ENCODE measurements at places on chromosomes 6 and 20.

DNA sequence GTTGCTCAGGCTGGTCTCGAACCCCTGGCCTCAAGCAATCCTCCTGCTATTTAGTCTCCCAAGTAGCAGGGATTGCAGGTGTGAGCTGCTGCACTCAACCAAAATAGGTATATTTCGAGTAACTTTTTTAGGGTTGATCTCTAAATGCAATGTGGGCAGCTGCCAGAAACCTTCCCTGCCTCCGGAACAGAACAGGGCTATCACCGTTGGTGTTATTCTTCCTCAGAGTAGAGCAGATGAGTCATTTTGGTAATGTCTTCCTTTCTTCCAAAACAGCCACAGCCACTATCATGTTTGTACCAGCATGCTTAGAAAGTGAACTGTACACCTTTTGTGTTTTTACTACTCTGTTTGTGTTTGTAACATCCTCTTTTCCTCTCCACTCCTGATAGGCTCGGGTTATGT, 44.1 kb downstream of the SNX9 start:
- no peak for DNase-seq

- DNase-seq = no peak
Measured at GRCh38 chr20:2654384-2654822, 2.0 kb downstream of the NOP56 start.

GRCh38 chr6:131013495-131013894, 49.5 kb downstream of the EPB41L2 start:
- peak; percentile 30 for DNase-seq

DNA sequence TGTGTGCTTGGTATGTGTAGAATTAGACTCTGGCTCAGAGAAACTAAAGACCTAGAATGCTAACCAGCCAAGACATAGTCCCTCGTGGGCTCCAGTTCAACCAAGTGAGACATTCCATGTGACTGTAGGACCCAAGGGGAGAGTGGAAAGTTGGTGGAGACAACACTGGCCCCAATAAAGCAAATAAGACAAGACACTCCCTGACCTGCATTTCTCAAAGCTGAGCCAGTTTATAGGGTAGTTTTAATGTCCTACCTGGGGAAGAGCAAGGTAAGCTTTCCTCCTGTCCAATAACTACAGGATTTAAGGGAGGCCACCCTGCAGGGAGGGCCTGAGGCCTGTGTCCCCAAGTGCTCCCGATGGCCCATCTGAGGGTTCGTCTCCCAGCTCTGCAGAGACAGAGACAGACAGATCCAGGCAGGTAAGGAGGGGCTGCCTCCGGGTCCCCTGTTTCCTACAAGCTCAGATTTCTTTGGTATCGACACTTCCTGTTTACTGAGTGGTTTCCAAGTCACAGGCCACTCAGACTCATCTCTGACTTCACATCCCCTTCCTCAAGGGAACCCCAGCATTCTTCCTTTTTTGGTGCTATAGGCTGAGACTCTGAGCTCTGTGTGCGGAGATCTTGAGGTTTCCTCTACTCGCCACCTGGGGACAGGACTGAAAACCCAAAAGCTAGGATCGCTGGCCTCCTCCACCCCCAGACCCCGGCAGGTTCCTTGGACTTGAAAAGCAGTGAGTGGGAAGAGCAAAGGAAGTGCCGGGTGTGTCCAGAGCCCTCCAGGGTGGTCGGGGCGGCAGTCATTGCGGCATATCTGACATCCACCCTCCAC, 92.4 kb downstream of the PRND start:
- DNase-seq = peak; percentile 82

DNA sequence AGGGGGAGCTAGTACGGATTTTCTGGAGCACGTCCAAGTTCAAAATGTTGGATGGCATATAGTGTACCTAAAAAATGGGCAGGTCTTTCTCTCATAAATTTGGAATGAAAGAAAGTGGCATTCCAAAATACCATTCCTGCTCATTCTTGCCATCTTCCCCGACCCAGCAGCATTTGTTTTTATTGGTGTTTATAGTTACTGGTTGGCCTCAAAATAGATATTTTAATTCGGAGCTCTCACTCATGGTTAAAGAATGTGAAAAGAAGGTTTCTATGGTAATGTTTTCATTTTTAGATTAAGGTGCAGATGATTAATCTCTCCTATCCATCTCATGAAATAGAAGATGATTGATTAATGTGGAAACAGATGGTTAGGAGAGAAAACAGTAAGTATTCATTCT, 204.5 kb downstream of the HIVEP2 start:
- no peak for DNase-seq

DNA sequence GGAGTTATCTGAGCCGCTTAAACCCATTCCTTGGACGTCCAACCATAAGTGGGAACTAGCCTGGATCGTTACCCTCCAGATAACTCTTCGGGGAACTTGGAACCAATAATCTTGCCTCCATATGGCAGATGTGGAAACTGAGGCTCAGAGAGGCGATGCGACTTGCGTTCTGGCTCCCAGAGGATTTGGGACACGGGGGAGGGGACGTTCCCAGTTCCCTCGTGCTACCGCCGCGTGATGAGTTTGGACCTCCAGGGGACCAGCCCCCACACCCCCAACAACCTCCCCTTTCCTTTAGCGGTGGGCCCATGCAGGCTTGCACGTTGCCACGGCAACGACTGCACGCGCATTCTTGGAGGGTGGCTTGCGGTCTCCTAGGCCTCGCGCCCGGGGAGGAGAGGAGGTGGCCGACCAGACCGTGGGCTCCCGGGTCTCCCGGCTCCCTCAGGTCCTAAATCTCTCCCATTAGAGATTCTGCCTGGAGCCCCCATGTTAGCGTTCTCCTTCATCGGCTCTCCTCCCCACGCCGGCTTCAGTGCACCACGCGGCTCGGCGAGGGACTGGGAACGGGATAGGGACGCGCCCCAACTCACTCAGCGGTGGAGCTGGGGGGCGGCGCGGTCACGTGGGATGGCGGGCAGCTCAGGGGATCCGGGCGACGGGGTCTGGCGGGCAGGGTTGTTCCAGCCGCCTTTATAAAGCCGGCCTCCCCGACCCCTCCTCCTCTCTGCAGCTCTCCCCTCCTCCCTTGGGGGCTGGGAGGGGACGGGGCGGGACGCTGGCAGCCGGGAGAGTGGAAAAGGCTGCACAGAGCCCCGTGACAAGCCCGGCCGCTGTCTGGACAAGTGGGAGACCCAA, at the start of gene PLTP:
Gene PLTP, minus strand, starts transcription at position 670 of the 858 bp plus-strand sequence. CDS start 703 bp downstream, outside the sequence.
- peak; percentile 80 for DNase-seq

DNA sequence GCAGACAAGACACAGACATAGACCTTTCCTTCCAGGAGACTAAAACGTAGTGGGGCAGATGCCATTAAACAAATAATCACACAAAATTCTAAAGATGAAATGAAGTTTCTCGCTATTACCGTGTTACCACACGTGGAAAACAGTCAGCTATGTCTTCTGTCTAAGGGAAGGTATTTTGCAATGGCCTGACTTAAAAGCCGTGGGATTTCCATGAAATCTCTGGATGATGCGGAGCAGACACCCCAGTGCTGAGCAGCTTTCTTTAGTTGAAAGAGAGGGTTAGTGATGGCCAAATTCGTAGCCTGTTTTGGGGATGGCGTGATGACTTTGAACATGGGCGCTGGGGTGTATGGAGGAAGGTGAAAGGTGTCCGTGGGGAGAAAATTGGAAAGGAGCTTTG, 281.8 kb downstream of the NRN1 start:
- DNase-seq = no peak

DNA sequence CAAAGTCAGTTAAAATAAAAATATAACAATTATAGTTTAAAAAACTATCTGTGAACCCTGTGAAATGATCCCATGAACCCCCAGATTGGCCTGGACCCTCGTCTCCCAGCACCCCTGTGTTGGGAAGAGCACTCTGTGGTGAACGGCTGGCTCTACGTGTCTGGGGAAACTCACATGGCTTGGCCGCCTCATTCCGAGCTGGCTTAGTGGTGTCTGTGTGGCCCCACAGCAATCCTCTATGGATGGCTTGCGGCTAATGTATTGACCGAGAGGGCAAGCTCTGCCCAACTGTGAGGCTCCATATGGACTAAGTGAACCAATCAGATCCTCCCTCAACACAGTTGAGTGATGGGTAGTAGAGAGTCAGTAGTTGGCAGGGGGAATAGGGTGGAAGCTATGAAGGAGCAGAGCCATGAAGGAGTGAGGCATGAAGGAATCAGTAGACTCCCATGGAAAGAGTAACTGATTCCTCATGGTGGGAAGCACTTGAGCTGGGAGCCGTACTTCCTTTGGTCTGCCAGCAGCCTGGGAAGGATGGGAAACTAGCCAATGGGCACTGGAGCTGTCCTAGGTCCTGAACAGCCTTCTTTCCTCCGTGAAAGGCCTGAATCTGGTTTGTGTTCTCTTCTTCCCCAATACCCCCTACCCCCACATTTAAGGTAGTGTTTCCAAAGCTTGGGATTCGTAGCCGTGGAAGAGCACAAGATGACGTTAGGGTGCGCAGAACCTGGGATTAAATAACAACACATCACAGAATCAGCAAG, 21.6 kb upstream of the ZNF831 start:
- DNase-seq = peak; percentile 36

DNA sequence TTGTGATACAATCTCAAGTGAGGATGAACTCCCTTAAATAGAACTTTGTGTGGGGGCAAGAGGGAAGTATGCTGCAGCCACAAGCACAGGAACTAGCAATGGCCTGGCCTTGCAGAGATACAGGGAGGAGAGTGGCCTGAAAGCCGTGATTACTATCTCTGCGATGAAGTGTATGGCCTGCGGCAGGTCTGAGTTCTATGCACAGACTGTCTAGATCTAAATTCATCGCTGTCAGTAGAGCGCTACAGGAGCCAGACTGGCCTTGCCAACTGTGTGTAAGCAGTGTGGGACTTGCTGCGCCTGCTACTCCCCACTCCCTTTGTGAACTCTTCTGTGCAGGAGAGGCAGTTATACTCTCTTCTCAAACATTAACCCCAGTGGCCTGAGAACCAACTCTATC, 997.0 kb downstream of the GRIK2 start:
- DNase-seq = no peak

GRCh38 chr6:55866128-55866527, 9.3 kb downstream of the BMP5 start:
- no peak for DNase-seq

DNA sequence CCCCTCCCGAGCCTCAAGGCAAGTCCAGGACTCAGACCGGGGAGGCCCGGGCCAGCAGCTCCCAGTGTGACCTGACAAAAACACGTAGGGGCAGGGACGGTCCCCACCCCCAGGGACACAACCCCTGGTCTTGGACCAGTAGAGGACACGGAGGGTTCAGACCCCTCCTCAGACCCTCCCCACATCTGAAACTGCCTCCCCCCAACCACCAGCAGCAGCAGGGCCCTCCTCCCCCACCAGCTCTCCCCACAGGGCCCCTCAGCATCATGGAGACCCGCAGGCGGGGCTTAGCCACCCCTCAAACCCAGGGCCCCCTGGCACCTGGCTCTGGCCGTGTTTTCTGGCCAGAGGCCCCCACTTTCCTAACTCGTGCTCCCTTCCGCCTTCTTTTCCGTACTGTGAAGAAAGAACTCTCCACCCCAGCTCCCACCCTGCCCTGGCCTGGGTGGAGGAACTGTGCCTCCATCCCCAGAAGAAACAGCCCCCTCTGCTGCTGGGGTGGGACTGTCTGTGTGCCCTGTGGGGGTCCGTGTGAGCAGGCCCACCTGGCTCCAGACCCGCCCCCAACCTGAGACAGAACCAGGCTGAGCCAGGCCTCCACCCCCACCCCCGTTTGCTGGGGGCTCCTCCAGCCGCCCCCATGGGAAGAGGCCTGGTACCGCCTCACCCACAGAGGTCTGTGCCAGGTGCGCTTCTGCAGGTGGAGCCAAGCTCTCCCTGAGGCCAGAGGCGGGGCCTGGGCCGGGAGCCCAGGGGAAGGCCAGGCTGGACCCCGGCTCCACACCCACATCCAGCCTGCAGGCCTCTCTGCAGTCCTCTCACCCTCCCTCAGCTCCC, 39.0 kb upstream of the MDFI start:
- no peak for DNase-seq

DNA sequence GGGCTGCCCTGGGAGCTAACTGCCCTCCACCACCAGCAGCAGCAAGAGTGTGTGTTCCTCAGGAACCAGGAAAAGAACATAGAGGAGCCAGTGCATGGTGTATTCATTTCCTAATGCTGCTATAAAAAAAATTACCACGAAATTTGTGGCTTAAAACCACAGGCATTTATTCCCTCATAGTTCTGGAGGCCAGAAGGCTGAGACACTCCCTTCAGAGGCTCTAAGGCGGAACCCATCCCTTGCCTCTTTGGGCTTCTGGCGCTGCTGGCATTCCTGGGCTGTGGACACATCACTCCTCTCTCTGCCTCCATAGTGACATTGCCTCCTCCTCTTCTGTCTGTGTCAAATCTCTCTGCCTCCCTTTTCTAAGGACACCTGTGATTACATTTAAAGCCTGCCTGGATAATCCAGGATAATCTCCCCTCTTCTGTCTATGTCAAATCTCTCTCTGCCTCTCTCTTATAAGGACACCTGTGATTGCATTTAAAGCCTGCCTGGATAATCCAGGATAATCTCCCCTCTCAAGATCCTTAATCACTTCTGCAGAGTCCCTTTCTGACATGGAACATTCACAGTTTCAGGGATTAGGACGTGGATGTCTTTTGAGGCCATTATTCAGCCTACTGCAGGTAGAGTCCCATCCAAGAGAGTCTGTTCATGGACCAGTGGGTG, 54.7 kb downstream of the NDUFAF5 start:
- DNase-seq = no peak

DNA sequence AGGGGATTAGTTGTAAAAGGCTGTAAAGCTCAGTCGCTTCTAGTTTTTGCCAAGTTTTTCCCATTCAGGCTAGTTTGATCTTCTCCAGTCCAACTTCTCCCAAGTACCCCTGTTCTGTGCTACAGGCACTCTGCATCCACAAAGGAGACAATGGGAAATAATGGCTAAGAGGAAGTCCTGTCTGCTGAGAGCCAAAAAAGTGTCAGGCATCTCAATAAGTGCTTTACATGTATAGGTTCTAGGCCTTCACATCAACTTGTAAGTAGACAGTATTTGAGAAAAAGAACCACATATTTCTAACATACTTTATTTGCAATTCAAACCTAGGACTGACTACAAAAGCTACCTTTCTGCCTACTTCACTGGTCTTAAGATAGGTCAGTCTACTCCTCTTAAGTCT, 4.9 kb downstream of the HTR1B start:
- no peak for DNase-seq

DNA sequence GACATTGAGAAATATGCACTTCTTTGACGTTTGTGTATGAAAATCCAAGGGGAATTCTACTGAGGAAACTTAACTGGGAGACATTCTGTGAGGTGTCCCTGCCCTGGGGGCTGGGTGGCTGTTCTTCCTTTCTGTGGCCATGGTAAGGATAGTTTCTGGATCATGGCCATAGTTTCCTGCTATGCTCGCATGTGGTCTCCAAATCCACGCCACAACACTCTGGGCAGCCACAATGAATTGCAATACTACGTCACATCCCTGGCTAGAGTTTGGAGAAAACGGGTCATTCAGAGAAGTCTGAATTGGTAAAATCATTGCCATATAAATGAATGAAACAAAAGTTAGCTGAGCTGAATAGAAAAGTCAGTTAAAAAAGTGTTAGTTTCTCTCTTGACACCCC, 230.6 kb downstream of the UTRN start:
- no peak for DNase-seq

GRCh38 chr6:69594405-69594804, 202.4 kb downstream of the LMBRD1 start:
- DNase-seq = no peak

GRCh38 chr20:2740702-2741101, 48.1 kb downstream of the EBF4 start:
- DNase-seq = no peak

GRCh38 chr6:109488001-109488400, 5.0 kb upstream of the ZBTB24 start:
- DNase-seq = no peak

All from hematopoietic multipotent progenitor cell treated with erythropoietin and hydrocortisone succinate and interleukin-3 and kit ligand, for 4 days (in vitro differentiated cells).